Thoracic aorta (tissue), 2 donors: ENCODE measurements at places on chromosomes 12 and 14.

GRCh38 chr12:93857279-93857938 lies 180.2 kb downstream of the CRADD start:
- H3K36me3 ChIP-seq: no peaks in the 10 kb centered on the region
- no peak for DNase-seq
- no peak overlapping the region for H3K27ac ChIP-seq
- no peaks in the 10 kb centered on the region for H3K27me3 ChIP-seq
- no peak overlapping the region for H3K4me3 ChIP-seq

- DNase-seq: no peak
- H3K27me3 ChIP-seq: no peaks in the 10 kb centered on the region
- no peak overlapping the region for H3K27ac ChIP-seq
- H3K4me1 ChIP-seq: no peaks in the 10 kb centered on the region
Measured at GRCh38 chr12:106873983-106874382, 81.7 kb upstream of the TMEM263 start.

- DNase-seq: no peak
- H3K4me3 ChIP-seq: no peak overlapping the region
- H3K27ac ChIP-seq: no peak overlapping the region
Measured at GRCh38 chr14:106309423-106309822, 783.0 kb downstream of the TMEM121 start.

DNA sequence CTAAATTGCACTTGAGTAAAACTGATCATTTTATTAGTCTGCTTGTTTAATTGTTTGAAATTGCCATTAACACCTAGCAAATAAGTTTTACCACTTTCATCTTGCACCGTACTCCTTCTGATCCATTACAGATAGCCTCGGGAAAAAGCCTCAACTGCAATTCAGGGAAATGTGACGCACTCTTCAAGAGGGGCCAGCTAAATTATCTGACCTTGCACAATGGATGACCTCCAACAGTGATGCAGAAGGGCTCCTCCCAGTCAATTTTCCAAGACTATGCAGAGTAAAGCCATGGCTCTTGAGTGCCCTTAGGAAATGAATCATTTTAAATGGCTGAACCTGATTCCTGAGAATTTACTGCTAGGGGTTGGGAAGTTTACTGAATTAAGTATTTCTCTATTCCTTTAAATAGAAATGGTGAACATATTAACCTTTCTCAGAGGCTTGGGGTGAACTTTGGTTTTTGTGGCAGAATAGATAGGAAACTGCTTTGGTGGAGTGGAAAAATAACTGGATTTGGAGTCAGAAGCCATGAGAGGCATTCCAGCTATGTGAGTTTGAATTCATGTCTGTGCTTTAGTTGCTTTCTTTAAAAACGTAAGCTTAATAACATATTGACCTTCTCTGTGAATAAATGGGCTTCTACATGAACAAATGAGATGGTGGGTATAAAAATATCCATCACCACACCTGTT lies 64.8 kb upstream of the OVCH1 start:
- peak overlapping the region; percentile 42 for H3K27ac ChIP-seq
- H3K36me3 ChIP-seq: no peaks in the 10 kb centered on the region
- H3K4me3 ChIP-seq: no peak overlapping the region
- peaks cover 23% of the 10 kb centered on the region for H3K4me1 ChIP-seq

DNA sequence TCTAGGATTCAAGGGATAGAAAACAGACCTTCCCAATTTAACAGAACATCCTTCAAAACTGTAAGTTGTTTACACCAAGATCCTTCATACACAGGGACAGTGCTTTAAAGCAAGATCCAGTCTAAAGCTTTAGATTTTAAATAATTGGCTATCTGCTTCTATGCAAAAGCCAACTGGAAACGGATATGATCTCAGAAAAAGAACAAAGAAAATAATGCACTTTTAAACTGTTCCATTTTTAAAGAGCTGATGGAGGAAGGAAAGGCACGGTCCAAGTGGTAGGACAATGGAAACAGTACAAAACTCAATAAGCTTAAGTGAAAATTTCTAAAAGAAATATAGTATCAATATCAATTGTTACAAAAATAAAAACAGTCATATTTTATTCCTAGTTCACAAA lies 27.7 kb downstream of the LRP6 start:
- H3K27ac ChIP-seq: no peak overlapping the region
- H3K27me3 ChIP-seq: no peaks in the 10 kb centered on the region
- DNase-seq: no peak
- peaks cover 45% of the 10 kb centered on the region for H3K4me1 ChIP-seq

- DNase-seq: no peak
- no peak overlapping the region for H3K27ac ChIP-seq
- H3K4me1 ChIP-seq: no peaks in the 10 kb centered on the region
- no peak overlapping the region for H3K4me3 ChIP-seq
- H3K36me3 ChIP-seq: no peaks in the 10 kb centered on the region
Measured at GRCh38 chr12:77299910-77300669, 234.7 kb upstream of the E2F7 start.

- no peak overlapping the region for H3K27ac ChIP-seq
- H3K36me3 ChIP-seq: no peaks in the 10 kb centered on the region
- H3K4me3 ChIP-seq: no peak overlapping the region
- DNase-seq: no peak
- H3K4me1 ChIP-seq: no peaks in the 10 kb centered on the region
Measured at GRCh38 chr14:100446572-100446971, 123.4 kb downstream of the SLC25A47 start.

GRCh38 chr12:90972226-90972625 lies 17.2 kb upstream of the CCER1 start:
- H3K27ac ChIP-seq: no peak overlapping the region
- H3K36me3 ChIP-seq: no peaks in the 10 kb centered on the region
- no peaks in the 10 kb centered on the region for H3K27me3 ChIP-seq
- no peaks in the 10 kb centered on the region for H3K4me1 ChIP-seq

GRCh38 chr12:8911606-8912268 lies 2.6 kb upstream of the PHC1 start:
- H3K27ac ChIP-seq: no peak overlapping the region
- no peak for DNase-seq
- H3K36me3 ChIP-seq: no peaks in the 10 kb centered on the region
- H3K4me3 ChIP-seq: no peak overlapping the region

DNA sequence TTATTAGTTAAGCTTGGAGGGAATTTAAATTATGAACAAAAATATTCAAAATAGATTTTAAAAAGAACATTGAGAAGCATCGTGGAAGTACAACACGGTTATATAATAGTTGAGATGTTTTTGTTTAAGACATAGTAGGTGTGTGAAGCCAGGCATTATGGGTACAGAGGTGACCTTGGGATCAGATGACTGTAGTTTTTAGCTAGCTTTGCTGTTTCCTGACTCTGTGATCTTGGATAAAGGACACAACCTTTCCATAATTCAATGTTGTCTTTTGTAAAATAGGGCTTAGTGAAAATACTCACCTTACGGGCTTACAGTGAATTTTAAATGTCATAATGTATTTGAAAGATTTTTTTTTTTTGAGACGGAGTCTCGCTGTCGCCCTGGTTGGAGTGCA lies 239.7 kb downstream of the SLC2A13 start:
- H3K4me1 ChIP-seq: no peaks in the 10 kb centered on the region
- H3K36me3 ChIP-seq: no peaks in the 10 kb centered on the region
- no peak for DNase-seq
- H3K4me3 ChIP-seq: no peak overlapping the region
- H3K27ac ChIP-seq: no peak overlapping the region

- no peak overlapping the region for H3K27ac ChIP-seq
- H3K27me3 ChIP-seq: no peaks in the 10 kb centered on the region
- H3K36me3 ChIP-seq: no peaks in the 10 kb centered on the region
- H3K4me3 ChIP-seq: no peak overlapping the region
- H3K4me1 ChIP-seq: no peaks in the 10 kb centered on the region
Measured at GRCh38 chr12:43893670-43894069, 57.8 kb downstream of the TMEM117 start.

DNA sequence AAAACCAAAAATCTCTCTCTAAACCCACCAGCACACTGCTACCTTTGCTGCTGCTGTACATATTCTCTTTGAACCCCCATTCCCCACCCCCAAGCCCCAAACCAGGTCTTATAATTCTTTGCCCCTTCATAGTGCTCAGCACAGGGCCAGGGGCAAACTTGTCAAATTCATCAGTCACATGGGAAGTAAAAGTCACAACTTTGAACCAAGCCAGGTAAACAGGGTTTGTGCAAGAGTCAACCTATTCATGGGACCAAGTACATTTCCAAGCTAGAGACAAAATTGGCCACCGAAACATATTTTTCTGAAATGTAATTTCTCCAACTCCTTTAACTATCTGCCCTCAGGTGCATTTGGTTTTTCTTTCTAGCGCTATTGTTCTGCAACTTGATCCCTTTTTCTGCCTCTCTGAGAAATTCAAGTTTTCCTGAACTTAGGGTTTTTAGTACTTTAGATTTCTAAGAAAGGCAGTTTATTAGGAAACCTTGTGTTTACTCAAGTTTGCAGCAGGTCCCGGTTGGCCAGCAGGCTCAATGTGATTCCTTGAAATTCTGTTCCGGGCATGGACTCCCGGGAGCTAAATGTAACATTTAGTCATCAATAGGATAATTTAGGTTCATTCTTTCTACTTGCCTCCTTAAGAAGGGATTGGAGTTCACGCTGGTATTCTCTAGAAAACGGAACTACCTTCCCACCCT lies 230.5 kb downstream of the EFCAB11 start:
- no peak for DNase-seq
- peak overlapping the region; percentile 67 for H3K4me3 ChIP-seq
- H3K36me3 ChIP-seq: no peaks in the 10 kb centered on the region

DNA sequence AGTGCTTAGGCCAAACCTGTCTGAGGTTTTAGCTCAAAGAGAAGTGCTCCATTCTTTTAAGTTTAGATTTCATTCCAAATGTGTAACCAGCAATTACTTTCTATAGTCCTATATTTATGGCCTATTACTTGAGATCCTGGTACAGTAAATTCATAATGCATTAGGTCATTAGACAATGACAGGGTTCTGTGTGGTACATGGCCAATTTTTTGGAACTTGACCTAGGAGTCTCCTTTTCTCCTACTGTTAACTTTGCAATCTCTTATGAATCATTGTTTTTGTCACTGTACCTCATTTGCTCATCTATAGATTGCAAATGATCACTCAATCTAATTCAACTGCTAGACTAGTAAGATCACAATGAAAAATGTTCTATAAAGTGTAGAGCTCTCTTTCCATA lies 136.7 kb downstream of the PDE3A start:
- H3K27me3 ChIP-seq: no peaks in the 10 kb centered on the region
- no peak for DNase-seq
- no peak overlapping the region for H3K4me3 ChIP-seq

- H3K27me3 ChIP-seq: no peaks in the 10 kb centered on the region
- H3K4me3 ChIP-seq: no peak overlapping the region
- DNase-seq: no peak
- H3K36me3 ChIP-seq: no peaks in the 10 kb centered on the region
- no peak overlapping the region for H3K27ac ChIP-seq
Measured at GRCh38 chr12:1356285-1356684, 238.1 kb downstream of the FBXL14 start.

DNA sequence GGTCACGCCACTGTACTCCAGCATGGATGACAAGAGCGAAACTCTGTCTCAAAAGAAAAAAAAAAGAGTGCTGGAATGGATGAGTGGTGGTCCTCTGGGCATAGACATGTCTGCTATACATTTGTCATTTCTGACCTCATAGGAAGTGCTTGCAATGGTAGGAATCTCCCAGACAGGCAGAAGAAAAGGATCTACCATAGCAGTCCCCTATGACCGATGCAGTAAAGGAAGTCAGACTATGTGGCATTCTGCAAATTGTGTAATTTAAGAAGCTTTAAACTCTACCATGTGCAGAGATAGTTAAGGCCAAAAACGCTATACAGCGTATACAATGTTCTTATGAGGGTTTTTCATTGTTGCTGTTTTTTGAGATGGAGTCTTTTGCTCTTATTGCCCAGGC lies 24.7 kb upstream of the RAP1B start:
- no peak for DNase-seq
- no peaks in the 10 kb centered on the region for H3K36me3 ChIP-seq
- H3K27me3 ChIP-seq: no peaks in the 10 kb centered on the region
- H3K4me3 ChIP-seq: no peak overlapping the region

DNA sequence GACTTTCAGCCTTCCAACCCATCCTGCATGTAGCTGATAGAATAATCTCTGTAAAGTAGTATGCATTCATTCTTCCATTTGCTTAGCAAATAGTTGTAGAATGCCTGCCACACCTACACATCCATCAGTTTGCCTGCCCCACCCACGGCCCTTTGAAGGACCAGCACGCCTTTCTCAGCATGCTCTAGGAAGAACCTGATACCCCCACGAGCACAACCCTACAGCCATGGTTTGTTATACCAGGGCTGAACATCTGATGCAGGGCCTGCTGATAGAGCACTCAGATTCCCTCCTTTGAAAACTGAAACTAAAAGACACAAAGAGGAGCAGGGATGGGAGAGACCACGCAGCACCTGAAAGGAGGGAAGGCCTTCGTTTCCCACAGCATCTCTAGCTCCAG lies 205.1 kb downstream of the ANO2 start:
- H3K4me3 ChIP-seq: no peak overlapping the region
- H3K4me1 ChIP-seq: no peaks in the 10 kb centered on the region
- DNase-seq: no peak
- H3K27ac ChIP-seq: no peak overlapping the region

DNA sequence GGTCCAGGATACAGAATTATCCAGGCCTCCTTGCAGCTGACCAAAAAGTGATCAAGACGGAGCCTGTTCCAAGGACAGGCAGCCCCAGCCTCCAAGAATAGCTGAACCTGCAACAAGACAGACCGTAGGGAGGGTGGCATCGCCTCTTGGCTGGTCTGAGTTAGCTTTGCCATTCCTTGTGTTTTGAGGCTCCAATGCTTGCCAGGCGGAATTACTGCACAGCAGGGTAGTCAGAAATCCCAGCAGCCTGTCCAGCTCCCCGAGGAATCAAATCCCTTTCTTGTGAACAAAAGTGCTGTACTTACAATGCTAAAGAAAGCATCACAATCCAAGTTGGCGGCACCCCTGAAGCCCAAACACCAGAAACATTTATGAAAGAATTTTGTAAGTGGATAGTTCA lies 246.9 kb downstream of the TMEM132C start:
- DNase-seq: no peak
- H3K27me3 ChIP-seq: no peaks in the 10 kb centered on the region
- H3K4me1 ChIP-seq: no peaks in the 10 kb centered on the region
- no peaks in the 10 kb centered on the region for H3K36me3 ChIP-seq
- no peak overlapping the region for H3K4me3 ChIP-seq

DNA sequence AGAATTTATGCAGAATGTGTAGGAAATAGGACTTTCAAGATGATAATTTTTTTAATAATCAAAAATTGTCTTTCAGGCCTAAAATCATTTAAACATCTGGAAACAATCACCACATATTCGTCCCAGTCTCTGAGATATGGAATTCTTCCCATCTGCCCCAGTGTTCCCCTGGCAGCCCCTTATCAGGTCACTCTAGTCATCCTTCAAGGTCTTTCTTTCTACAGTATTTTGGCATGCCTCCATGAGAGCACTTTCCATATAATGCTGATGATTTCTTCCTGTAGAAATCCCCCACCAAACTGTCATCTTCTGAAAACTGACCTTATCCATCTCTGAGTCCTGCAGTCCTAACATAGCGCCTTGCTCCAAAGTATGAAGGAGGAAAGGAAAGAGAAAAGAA lies 422.1 kb downstream of the RPS29 start:
- no peaks in the 10 kb centered on the region for H3K36me3 ChIP-seq
